ENCODE measurements at places on chromosomes 11 and 22. TPM values are rescaled to one million over a fixed set of nuclear protein-coding genes. Genes with fewer than 3 reads are reported as not detected.

The RFPL1 gene
- not detected for total RNA-seq

The DMC1 gene
- total RNA-seq: 1.1 TPM

The NXPE4 gene
- not detected for total RNA-seq

The INS gene
- total RNA-seq: not detected

The ZNF408 gene
- 6.2 TPM for total RNA-seq

Data from smooth muscle cell of the coronary artery (primary cell).